ENCODE measurements at places on chromosomes 12 and 14.

DNA sequence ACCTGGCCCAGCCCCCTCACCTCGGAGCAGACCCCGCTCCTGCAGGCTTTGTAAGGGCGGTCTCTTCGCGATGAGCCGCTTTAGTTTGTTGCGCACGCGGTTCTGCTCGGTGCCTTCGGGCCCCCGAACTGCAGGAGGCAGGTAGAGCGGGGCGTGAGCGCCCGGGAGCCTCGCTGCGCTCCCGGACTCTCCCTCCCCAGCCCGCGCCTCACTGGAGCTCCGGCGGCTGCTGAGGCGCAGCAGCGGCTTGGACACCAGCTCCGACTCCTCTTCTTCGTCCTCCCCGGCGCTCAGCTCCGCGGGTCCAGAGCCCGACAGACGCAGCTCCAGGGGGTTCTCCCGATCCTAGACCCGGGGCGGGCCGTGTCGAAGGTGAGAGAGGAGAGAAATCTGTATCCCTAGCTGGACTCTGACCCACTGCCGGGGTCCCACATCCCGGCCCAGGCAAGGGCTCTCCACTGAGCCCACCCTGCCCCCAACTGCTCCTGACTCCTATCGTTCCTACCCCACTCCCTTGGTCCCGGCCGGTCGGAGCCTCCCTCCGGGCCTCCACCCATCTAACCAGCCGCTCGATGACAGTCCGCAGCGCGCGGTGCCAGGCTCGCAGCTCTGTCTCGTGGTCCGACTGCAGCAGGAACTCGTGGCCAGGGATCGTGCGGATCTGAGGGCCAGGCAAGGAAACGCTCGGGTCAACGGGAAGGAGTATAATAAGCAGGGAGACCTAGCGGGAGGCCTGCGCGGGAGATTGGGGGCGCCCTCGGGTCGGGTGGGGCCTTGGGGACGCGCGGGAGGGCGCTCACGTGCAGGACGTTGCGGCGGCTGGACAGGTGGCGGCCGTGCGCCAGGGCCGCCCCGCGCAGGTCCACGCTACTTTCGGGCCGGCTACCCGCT, 4.2 kb downstream of the ARHGAP9 start:
- DNase-seq: no peak

DNA sequence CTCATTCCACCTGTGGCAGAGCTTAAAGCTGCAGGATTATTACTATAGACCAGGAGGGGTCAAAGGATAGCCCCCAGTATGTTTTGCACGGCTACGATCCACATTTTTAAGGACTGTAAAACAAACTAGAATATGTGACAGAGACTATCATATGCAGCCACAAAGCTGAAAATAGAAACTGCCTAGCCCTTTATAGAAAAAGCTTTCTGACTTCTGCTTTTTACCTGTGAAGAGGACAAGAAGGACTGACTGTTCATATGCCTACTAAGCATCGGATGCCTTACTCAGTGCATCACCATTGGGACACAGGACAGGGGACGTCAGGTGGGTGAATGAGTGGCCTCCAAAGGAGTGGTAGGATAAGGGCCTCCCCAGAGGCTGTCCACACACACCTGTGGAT, 29.8 kb downstream of the SPTB start:
- no peak for DNase-seq

- no peak for DNase-seq
These were observed 33.0 kb downstream of the RNF34 start for GRCh38 chr12:121432740-121433480.

DNA sequence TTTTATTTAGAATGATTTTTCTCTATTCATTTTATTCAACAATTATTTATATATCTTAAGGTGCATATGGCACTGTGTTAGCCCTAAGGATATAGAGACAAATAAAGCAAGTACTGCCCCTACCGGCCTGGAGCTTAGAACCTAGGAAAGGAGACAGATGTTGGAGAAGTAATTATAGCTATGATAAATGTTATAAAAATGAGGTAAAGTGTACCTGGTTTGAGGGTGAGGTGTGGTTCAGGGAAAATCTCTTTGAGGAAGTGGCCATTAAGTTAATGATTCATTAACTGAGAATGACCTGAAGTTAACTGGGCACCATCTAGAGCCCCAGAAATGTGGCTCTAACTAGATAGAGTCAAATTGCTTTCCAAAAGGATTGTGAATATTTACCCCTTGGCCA, 31.9 kb downstream of the CDKL1 start:
- no peak for DNase-seq

DNA sequence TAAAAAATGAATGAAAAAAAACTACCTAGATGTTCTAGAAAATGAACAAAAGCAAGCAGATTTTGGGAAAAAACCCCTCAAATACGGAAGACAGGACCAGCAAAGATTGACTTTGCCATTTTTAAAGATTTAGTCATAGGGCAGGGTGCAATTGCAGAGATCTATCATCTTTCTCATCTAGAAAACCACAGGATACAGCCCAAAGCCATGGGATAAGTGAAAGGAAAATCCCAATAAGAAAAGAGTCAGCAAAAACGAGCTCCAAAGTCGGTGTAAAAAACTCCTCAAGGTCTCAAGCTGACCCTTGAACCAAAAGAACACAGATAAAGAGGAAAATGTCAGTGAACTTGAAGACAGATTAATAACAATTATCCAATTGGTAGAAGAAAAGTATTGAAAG, 28.0 kb downstream of the CEP290 start:
- no peak for DNase-seq

GRCh38 chr12:50581226-50582184, 76.7 kb downstream of the DIP2B start:
- no peak for DNase-seq

Data from stimulated activated CD4-positive, alpha-beta T cell treated with anti-CD3 and anti-CD28 coated beads, Interleukin-1b, Interleukin-23, amount 100 ng/mL, for 24 hours (primary cell).